ENCODE measurements at places on chromosomes 2 and 18.

GRCh38 chr2:56390644-56391043 lies 206.9 kb downstream of the CCDC85A start:
- DNase-seq, result no peak

- no peak for DNase-seq
These were observed 64.7 kb downstream of the RAPH1 start for GRCh38 chr2:203470371-203470770.

- no peak for DNase-seq
These were observed 158.6 kb downstream of the HNMT start for GRCh38 chr2:138122891-138123290.

DNA sequence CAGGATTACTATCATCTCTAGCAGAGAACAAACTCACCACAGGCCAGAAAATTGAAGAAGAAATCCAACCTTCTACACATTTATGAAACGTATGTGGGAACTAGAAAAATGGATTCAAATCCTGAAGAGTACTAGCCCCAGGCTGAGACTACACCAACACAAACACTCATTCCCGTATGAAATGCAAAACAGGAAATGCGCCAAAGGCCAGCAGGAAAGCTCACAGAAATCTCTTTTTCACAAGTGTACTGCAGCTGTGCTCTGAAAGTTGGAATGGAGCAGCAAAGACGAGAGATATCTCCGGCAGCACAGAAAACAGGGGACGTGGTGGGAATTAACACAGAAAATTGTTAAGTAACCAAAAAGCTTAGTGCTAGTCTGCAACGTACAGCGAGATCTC lies 913.5 kb downstream of the TDRD15 start:
- DNase-seq, result no peak

DNA sequence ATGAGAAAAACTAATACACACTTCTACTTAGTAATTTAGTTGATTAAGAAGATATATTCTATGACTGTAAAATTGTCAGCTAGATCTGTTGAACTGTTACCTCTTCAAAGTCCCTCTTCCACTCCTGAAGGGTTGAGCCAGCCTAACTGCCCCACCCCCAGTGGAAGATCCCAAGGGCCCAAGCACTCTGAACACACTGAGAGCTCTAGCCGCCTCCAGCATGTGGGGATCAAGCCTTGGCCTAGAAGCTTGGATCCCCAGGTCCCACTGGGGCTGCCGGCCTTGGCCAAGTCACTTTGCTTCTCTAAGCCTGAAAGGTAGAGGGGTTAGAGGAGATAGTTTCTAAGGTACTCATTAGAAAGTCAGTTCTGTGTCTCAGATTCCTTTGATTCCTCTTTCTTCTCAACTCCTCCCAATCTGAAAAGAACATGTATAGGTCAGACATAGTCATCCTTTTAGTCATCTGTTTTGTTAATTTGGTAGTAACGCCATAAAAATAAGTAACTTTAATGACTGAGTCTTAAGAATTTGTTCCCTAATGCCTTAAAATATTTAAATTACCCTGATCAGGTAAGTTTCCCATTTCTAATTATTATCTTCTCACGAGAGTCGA lies 5.6 kb downstream of the CPSF3 start:
- no peak for DNase-seq

GRCh38 chr18:51957001-51957400 lies 383.0 kb upstream of the DCC start:
- no peak for DNase-seq

DNA sequence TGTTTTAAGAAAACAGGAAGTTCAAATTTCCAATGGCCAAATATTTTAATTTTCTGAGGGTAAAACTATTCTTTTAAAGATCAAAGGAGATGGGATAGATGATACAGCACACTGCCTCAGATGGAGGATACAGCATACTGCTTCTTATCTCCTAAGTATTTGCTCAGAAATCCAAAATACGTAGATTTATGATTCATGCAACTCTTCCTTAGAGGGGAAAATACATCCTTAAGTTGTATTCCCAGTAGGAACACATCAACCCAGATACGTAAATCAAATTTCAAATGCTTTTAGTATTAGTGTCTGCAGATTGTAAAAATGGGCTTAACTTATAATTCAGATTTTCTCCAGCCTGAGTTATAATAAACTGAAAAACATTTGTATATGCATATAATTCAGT lies 235.2 kb downstream of the ZNF385B start:
- no peak for DNase-seq

DNA sequence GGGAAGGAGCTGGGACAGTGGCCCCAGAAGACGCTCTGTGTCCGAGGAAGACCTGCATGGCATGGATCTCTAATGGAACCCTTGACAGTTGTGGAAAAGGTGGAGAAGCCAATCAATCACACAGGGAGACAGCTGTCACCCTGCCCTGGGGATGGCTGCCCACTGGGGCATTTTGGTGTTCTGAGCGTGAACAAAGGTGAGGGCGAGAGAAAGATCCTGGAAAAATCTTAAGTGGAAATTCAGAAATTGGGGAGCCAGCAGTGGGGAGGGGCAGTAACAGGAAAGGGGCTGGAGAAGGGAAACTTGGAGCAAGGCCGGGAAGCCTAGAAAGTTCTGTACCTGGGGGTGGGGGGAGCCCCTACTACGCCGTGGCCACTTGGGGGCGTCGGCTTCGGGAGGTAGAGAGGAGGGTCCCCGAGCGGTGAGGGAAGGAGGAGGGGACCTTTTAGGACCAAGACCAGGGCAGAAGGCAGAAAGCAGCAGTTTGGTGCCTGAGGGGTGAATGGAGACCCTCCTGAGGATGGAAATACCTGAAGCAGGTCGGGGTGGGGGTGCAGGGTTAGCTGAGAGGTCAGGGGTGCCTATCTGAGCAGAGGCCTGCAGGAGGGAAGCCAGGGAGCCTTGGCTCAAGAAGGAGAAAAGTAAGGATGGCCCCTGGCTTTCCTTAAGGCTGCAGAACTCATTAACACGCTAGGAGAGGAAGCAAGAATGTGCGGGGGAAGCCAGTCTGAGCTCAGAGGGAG lies 30.0 kb downstream of the NGEF start:
- no peak for DNase-seq

DNA sequence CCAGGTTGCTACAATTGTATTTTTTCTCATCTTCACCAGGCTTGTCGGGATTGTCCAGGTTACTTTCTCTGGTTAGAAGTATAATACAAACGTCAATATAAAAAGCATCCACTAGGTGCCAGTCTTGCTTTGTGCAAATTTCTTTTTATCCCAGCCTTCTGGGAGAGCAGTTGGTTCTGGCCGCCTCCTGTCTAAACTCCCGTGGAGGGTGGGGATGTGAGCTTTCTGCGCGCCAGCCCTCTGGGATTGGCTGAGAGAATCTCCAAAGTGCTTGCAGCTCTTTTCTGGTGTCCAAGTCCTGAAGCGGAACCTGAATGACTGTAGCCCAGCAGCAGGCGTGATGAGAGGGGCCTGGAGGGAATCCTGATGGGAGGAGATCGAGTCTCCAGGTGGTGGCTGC lies 22.4 kb upstream of the TOGARAM2 start:
- peak; percentile 87 for DNase-seq

GRCh38 chr2:191748059-191748461 lies 70.1 kb downstream of the NABP1 start:
- DNase-seq, result peak; percentile 75

DNA sequence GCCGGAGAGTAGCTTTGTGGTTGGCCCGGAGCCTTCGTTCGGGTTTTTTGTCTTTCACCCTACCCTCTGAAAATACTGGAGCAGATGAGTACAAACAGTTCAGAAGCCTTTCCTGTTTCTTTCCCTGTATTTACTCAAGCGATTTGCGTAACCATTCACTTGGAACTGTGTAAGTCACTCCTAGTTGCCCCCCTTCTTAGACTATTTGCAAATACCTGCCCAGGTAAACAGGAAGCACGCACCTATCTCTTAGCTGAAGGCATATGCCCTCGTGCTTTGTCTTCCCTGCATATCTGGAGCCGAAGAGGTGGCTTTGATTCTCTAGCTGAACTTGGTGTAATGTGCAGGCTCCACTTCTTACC lies 1.4 kb downstream of the KCNS3 start:
- DNase-seq, result no peak

Measured in astrocyte of the hippocampus (primary cell).